ENCODE measurements at places on chromosomes 2 and 18.

GRCh38 chr2:53473236-53473635 is 294.4 kb upstream of the CHAC2 start:
- DNase-seq = peak; percentile 22

- no peak for DNase-seq
Measured at GRCh38 chr2:133561045-133561852, 7.0 kb downstream of the NCKAP5 start.

GRCh38 chr2:1499033-1499795 is 86.0 kb downstream of the TPO start:
- DNase-seq = no peak

DNA sequence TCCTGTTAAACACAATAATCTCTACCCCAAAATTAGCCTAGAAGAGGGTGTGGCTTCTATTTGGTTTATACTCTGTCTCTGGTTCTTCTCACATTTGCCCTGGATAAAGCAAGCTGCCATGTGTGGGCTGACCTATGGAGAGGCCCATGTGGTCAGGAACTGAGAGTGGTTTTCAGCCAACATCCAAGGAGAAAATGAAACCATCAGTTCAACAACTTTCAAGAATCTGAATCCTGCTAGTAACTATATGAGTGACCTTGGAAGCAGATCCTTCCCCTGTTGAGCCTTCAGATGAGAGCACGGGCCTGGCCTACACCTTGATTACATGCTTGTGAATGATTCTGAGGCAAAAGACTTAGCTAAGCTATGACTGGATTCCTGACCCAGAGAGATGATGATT is 11.5 kb upstream of the TRIB2 start:
- no peak for DNase-seq

DNA sequence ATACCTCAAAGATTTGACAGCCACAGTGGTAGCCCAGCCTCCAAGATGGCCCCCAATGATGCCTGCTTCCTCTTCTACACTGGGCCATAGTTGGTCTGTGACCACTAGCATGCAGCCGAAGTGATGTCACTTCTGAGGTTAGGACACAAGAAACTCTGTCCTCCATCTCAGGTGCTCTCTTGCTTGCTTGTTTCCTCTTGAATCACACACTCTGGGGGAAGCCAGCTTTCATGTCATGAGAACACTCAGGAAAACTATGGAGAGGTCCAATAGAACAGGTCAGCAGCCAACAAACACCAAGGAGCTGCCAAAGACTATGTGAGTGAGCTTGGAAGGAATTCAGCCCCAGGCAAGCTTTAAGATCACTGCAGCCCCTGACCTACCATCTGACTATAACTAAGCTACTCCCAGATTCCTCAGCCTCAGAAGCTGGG is 3.3 kb upstream of the ADAM17 start:
- DNase-seq = no peak

DNA sequence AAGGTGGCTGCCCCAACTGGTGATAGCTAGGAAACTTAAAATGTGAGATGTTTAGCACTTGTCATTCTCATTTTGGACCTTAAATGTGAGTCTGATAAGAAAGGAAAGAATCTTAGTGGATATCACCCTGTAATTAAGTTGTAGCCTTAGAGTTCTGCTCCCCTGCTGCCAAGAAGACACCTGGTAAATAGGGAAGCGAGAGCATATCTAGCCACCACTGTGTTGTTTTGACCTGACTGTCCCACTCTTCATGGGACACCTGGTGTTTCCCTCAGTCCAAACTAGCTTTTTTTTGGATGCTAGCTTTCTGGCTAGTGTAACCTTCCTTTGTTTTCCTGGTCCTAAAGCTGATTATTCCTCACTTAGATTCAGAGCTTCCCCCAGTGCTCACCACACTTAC is 357.6 kb downstream of the RAD51AP2 start:
- DNase-seq = no peak

All from H7 (cell line).